ENCODE measurements at places on chromosomes 5 and 9.
A peak's percentile ranks its signal among the peaks of the same experiment; 100 is the strongest.

DNA sequence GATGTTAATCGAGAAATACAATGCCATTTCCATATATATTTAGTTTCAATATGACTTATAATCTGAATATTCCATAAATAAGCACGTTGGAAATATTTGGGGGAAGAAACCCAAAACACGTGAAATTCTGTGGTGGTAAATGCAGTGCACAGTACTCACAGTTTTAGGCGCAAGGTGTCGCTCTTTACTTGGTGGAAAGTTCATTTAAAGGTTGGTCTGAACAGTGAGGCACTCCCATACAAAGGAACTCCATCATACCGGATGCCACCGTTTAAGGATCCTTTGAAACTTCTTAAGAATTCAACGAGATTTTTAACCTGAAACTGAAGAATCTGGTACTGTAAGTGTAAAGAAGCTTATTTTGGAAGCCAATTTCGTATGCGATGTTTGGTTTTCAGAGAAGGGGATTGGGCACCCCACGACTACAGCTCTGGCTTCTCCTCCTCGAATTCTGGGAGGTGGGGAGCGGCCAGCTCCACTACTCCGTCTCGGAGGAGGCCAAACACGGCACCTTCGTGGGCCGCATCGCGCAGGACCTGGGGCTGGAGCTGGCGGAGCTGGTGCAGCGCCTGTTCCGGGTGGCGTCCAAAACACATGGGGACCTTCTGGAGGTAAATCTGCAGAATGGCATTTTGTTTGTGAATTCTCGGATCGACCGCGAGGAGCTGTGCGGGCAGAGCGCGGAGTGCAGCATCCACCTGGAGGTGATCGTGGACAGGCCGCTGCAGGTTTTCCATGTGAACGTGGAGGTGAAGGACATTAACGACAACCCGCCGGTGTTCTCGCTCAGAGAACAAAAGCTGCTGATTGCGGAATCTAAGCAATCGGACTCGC is at the start of gene PCDHA11:
PCDHA11 (plus strand) TSS at position 237 of the 834 bp plus-strand sequence; CDS start at position 384, 147 bp downstream.
- DNase-seq: no peak

DNA sequence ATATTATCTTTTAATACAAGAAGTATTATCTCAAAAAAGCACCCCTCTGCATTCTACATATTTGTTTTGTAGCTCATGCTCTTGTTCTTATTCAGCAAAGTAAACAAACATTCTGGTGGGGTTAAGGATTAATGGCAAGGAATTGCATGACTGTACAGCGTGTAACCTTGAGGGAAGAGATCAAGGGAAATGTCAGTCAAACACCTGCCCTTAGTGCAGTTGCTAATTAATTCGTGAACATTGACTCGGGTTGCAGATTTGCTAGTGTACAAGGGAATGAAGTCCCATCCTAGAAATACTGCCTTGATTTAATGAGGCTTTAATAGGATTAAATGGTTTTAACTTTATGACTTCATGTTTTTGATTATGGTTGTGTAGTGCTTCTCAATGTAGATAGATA is 1758.1 kb downstream of the MAT2B start:
- no peak for DNase-seq

DNA sequence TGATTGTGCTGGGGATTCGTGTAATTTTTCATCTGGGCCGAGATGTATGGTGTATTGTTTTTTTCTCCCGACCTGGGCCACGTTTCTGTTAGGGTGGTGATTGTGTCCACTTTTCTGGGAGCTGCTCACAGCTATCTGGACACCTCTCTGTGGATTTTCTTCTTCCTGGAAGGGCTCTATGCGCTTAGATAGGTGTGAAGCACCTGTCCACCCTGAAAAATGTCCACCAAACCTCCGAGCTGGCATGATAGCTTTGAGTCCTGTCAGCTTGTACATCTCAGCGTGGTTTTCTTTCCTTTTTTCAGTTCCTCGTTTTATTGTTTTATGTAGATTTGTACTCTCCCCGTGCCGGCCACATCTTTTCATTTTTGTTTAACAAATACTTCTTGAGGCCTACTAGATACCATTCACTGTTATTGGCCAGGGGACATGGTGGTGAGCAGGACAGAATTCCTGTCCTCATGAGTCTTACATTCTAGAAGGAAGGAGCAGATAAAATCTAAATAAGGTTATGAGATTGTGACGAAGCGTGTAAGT is 1.1 kb downstream of the UGCG start:
- no peak for DNase-seq

GRCh38 chr9:126343271-126343700 is 16.7 kb downstream of the MVB12B start:
- no peak for DNase-seq

- no peak for DNase-seq
Measured at GRCh38 chr5:174283211-174284005, 237.9 kb downstream of the NSG2 start.

DNA sequence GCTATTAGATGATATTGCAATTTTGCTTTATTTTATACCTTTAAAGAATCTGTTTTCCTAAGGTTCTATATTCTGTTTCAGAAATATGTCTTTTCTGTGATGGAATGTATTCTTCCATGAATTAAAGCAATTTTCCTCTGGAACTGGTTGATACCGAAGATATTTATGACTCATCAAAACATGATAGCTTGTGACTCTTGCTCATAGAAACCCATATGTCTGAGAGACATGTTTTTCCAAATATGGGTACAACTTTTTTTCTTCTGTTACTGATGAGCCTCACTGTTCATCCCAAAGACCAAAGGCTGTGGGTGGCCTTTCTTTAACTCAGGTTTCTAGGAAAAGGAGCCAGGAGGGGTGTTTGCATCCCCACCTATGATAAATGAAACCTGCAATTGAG is 126.1 kb upstream of the PAPPA start:
- DNase-seq: no peak

DNA sequence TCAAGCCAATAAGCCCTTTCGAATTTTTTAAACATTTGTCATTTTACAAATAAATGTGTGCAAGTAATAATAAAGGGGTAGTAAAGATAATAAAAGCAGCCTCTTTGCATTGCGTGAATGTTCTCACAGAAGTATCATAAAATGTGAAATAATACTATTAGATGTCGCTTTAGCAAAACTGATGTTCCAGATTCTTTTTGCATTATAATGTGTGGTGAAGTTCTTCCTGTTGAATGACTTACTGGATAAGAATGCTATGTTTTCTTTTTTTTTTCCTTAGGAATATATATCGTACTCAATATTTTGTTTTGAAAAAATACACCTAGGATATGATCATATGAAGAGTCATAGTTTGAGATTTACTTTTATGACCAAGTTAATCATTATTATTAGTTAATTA is 85.2 kb upstream of the CDH12 start:
- no peak for DNase-seq

DNA sequence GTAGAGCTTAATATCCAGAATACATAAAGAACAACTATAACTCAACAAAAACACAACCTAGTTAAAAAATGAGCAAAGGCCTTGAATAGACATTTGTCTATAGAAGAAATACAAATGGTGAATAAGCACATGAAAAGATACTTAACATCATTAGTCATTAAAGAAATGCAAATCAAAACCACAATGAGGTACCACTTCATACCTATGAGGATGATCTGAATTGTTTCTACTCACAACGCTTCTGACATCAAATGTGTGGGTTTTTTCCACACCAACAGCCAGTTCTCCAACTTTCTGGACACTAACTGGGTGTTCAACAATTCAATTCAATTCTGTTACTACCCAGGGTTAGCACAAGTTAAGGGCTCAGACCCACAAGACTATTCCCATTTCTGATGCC is 22.0 kb downstream of the SREK1IP1 start:
- DNase-seq: no peak

- DNase-seq: no peak
Measured at GRCh38 chr5:53170746-53171349, 61.3 kb upstream of the MOCS2 start.

- DNase-seq: no peak
Measured at GRCh38 chr5:2135833-2136232, 253.1 kb upstream of the IRX4 start.

- no peak for DNase-seq
Measured at GRCh38 chr9:82726424-82727276, 336.3 kb downstream of the RASEF start.

- DNase-seq: no peak
Measured at GRCh38 chr5:146884066-146884626, 5.6 kb upstream of the PPP2R2B start.

DNA sequence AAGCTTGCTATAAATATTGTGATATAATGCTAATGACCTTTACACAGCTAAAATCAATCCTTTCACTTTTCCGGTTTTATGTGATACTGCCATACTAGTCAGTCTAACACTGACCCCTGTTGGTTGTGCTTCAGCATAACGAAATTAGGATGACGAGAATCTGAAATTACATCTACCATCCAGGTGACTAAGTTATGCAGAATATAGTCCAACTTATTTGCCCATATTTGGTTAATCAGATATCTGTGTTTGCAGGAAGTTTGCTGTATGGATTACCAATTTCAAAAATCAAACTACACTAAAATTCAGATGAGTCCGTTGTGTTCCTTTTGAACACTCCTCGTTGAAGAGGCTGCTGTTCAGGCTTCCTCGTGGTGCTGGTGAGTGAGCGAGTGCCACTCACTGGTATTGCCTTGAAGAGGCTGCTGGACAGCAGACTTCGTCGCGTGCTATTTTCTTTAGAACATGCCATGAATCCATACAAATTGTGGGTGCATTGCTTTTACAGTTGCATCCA is 32.5 kb downstream of the TENT4A start:
- DNase-seq: no peak

GRCh38 chr9:6660512-6660911 is 15.0 kb upstream of the GLDC start:
- no peak for DNase-seq

GRCh38 chr5:88948746-88949600 is 66.0 kb upstream of the MEF2C start:
- DNase-seq: no peak

- DNase-seq: peak; percentile 46
Measured at GRCh38 chr9:131635285-131635684, 90.0 kb downstream of the PRRT1B start.

DNA sequence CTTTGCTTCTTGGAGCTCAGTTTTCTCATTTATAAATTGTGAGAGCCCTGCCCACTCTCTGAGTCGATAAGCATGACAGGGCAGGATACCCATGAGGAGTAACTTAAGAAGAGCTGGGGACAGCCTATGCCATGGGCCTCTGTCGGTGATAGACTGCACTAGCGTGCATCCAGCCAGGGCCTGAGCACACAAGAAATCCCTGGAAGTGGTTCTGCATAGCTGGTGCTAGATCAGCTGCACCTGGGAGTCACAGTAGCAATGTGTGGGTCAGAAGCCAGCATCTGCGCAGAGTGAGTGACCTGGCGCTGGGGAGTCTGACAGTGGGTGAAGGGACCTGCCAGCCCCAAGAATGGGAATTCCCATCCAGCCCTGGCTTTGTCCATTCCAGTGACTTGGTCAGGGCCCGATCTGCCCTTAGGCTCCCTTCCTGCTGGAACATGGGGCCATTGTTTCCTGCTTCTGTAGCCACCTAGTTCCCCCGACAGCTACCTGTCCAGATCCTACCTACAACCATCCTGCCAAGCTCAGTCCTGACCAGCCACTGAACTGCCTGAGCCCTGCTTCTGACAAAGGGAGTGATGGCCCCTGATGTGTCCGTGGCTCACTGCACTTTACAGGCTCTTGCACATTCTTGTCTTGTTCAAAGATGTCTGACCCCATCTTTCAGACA is 35.9 kb upstream of the NANS start:
- no peak for DNase-seq

DNA sequence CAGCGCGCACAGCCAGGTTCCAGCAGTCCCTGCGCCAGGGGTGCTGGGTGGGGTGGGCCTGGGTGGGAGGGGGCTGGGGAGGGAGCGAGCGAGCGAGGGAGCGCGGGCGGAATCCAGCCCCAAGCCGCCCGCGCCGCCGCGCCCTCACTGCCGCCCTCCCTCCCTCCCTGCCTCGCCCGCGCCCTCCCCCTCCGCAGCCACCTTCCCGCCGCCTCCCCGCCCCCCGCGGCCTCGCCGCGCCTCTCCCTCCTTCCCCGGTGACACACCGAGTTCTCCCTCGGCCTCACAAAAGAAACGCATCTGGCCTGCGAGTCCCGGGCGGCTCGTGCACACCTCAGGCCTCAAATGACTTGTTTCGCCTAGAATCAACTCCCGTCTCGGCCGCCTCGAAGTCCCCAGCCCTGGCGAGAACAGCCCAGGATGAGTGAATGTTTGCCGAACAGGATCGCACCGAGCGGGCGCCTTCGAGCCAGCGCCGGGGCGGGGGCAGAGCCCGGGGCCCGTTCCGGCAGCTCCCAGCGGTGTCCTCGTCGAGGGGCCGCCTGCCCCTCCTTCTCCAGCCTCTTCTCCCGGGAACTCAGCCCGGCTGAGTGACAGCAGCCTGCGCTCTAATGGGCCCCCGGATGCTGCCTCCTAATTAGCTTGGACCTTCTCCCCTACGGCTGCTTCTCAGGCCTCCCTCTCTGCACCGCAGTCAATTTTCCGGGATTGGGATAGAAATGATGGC is 371 bp upstream of the PITX1 start:
- DNase-seq: no peak

GRCh38 chr5:30608501-30608900 is 585.0 kb upstream of the CDH6 start:
- no peak for DNase-seq

DNA sequence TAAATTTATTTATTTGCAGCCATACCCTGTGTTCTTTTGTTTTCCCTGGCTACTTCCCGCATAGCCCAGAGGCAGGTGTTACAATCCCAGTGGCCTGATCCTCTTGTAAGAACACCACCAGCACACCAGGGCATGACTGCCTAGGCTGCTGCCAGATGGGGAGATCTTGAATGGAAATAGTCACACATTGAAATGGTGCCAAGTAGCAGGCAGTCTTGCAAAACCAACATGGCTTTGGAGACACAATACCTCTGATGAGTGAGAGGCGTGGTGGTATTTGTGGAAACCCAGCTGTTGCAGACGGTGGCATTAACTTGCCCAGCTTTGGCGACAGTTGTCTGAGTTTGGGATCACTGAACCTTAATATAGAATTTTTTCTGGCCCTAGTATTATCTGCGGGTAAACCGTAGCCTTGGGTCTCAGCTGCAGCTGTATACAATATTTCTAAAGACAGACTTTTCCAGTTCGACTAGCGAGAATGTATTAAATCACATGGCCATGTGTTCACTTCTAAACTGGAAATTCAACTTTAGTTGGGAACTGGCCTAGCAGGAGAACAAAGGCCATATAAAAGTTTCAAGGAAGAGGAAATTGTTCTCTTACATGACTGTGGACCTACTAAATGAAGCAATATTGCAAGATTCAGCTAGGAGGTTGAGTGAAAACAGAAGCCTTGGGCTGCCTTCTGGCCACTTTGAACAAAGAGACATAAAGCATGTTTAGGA is 277.0 kb downstream of the SMARCA2 start:
- no peak for DNase-seq
